ENCODE measurements at places on chromosomes 5 and 9.

- H3K4me1 ChIP-seq = peaks cover 17% of the 10 kb centered on the region
- no peaks in the 10 kb centered on the region for H3K36me3 ChIP-seq
- DNase-seq = no peak
- H3K4me3 ChIP-seq = no peak overlapping the region
- H3K27me3 ChIP-seq = no peaks in the 10 kb centered on the region
Observed at GRCh38 chr5:119316906-119317305, 38.9 kb upstream of the TNFAIP8 start.

DNA sequence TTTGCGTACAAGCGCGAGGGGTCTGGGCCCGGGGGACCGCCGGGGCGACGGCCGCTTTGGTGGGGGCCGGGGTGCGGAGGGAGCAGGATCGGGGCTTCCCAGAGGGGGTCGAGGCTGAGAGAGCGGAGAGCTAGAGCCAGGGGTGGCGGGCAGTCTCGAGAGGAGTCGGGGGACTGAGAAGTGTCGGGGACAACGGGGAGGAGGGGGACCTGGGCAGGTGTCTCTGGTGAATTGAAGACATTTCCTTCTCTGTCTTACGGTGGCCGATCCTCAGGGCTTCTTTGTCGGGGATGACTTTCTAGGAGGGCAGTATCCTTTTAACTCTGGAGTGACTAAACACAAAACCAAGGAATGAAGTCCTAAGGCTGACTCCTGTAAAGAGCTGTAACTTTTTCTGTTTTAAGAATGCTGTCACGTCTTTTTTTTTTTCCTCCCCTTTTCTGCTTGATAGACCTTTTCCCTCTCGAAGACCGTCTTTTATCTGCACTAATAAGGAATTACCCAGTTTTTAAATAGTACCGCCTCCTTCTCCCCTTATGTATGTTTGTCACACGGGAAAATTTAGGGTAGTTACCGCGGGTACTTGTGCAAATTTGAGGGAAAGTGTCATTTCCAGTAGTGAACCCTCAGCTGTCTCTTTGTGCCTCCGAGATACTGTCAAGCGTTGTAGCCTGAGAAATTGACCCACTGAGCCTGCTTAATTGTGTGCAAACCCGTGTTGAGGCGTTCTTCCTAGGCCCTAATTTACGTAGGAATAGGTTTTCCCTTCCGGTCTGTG lies 822 bp downstream of the DENND4C start:
- peak overlapping the region; percentile 29 for H3K27ac ChIP-seq
- H3K36me3 ChIP-seq = no peaks in the 10 kb centered on the region
- peak; percentile 40 for DNase-seq

DNA sequence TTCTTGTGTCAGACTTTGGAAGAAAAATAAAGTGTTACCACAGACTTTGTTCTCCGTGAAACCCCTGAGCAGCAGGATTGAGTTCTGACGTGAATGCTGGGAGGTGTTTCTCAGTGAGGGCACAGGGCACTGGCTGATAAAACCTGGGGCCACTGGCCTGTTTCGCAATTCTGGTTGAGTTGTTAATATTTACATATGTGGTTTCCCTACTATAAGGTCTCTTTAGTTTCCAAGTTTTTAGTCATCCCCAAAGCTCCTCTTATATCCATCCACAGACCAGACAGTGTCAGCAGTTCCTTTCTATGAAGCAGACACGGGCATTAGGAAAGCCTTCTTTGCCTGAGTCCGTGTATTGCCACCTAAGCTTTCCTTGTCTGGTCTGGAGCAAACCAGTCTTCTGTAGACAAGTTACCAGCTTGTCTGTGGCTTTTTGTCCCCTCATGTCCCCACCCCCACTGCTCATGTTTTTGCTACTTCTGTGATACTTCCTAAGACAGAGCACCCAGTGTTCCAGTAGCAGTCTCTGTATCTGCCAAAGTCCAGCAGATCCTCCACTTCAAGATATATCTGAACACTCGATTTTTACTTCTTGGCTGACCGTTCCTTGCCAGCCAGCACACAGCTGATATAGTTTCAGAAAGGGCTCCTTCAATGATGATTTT lies 42.0 kb downstream of the ACO1 start:
- peak; percentile 93 for DNase-seq
- peaks cover 21% of the 10 kb centered on the region for H3K4me1 ChIP-seq
- H3K4me3 ChIP-seq = no peak overlapping the region
- no peaks in the 10 kb centered on the region for H3K27me3 ChIP-seq
- H3K36me3 ChIP-seq = peaks cover 9% of the 10 kb centered on the region

- H3K36me3 ChIP-seq = no peaks in the 10 kb centered on the region
- peaks cover 12% of the 10 kb centered on the region for H3K4me1 ChIP-seq
- H3K4me3 ChIP-seq = no peak overlapping the region
- H3K27me3 ChIP-seq = no peaks in the 10 kb centered on the region
- no peak for DNase-seq
- H3K27ac ChIP-seq = no peak overlapping the region
Observed at GRCh38 chr9:114473447-114473801, 31.8 kb downstream of the WHRN start.

- H3K36me3 ChIP-seq = peaks cover 75% of the 10 kb centered on the region
- DNase-seq = no peak
Observed at GRCh38 chr5:138391859-138392386, 39.4 kb downstream of the KDM3B start.

- peaks cover 1% of the 10 kb centered on the region for H3K4me1 ChIP-seq
- DNase-seq = peak; percentile 68
- no peaks in the 10 kb centered on the region for H3K27me3 ChIP-seq
- no peaks in the 10 kb centered on the region for H3K36me3 ChIP-seq
- peak overlapping the region; percentile 68 for H3K27ac ChIP-seq
- H3K4me3 ChIP-seq = peak overlapping the region; percentile 10
Observed at GRCh38 chr5:33272288-33272687, 168.5 kb upstream of the TARS1 start.

GRCh38 chr5:113190347-113190746 lies 213.7 kb downstream of the DCP2 start:
- H3K36me3 ChIP-seq = no peaks in the 10 kb centered on the region
- H3K27ac ChIP-seq = no peak overlapping the region
- DNase-seq = no peak
